EH (cell line): ENCODE measurements at places on chromosomes 16 and 17.

GRCh38 chr17:27540318-27541101, 84.3 kb downstream of the KSR1 start:
- peak; percentile 99 for DNase-seq

- no peak for DNase-seq
Observed at GRCh38 chr17:47162013-47162622, 27.0 kb downstream of the CDC27 start.

GRCh38 chr17:72804949-72805707, 287.4 kb downstream of the SLC39A11 start:
- peak; percentile 27 for DNase-seq

GRCh38 chr17:76989519-76989918, 121.3 kb downstream of the MGAT5B start:
- no peak for DNase-seq

DNA sequence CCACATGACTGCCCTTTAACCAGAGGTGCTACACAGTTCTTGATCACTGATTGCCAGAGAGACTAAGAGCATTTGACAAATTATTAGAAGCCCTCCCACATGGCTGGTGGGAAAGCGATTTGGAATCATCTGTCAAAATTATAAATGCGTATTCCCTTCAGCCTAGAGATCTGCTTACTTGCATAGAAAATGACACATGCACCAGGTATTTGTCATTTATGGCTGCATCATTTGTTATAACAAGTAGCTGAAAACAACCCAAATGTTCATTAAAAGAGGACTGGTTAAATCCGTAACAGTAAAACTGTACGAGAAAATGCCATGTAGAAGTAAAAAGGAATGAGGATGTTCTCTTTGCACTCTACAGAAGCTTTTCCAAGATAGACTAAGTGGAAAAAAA, 21.4 kb downstream of the BCO1 start:
- no peak for DNase-seq

- peak; percentile 38 for DNase-seq
Observed at GRCh38 chr16:81526935-81527334, 82.3 kb downstream of the CMIP start.

DNA sequence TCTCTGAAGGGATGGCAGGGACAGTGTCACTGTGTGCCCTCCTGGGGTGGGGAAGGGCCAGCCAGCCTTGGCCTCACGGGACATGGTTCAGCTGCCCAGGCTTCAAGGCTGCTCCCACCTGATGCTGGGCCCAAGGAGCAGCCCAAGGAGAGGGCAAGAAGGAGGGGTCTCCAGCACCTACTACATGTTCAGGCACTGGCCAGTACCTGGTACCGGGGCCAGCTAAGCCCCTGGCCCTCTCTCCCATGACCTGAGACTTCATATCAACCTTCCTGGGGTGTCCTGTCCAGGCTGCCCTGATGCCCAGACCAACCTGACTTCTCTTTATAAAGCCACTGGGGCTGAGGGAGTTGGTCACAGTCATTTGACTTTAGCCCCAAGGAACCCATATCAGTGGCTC, 1.3 kb downstream of the USH1G start:
- DNase-seq, result no peak

- no peak for DNase-seq
Observed at GRCh38 chr17:77549726-77550366, 408.7 kb upstream of the TNRC6C start.

DNA sequence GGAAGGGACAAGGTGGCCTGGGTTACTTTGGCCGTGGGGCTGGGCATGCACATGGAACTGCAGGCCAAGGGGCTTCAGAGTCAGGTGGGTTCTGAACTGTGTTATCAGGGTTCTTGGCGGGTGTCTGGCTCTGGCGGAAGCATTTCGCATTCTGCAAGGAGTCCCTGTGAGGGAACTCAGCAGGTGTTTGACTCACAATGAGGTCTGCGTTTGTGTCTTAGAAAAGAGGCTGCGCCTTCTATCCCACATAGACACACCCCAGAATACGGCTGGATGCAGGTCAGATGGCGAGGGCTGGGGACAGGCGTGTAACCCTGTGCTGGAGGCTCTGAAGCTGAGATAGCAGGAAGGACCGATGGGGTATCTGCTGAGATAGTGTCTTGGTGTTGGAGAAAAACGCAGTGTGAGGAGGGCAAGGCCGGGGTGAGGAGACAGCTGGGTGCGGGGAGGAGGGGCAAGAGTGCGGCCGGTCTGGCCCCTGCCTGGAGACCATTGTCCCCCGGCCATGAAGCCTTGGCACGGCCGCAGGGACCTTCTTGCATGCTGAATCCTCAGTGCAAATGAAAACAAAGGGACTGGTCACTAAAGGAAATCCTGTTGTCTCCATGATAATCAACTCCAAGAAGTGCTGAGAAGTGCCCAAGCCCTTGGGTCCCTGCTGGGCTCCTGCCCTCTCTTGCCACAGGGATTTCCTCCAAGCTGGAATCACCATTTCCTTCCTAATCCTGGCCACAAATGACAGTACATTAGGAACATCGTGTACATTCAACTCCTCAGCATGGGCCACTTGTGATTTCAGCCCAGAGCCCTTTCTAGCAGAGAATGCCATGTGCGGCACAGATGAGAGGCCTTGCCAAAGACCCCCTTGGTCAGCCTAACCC, 22.8 kb upstream of the MTSS2 start:
- DNase-seq, result no peak

DNA sequence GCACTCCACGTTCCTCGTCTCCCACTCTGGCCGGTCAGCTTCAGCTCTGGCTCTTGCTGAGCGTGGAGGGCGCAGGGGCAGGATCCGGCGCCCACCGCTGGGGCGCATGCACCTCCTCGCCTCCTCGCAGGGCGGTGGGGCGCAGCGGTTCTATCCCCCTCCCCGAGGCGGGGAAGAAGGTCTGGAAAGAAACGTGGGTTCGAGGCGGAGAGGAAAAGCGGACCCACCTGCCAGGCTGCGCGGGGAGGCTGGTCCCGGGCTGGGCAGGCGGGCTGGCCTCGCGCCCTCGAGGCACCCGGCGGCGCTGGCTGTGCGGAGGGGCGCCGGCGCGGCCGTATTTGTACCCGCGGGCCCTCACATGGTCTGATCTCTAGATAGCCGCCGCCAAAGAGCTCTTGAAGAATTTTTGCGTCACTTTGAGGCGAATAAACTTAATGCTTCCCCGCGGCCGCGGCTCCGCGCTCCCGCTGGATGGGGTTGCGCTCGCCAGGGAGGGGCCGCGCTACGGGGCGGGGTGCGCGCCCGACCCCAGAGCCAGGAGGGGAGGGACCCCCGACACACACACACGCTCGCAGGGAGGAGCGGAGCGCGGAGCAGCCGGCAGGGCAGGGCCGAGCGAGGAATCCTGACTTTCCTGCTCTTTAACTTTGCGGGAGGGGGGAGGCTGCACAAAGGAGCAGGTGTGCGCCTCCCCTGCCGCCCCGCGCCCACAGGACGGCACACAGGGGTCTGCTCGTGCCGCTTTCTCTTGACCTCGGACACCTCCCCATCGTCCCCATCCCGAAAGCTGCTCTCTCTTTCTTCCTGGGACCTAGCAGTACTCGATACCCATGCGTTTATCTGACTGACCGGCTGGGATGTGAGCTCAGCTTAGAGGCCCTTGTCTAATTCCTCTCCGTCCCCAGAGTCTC, at the start of gene SLC6A4:
SLC6A4 (minus strand) TSS at position 312 of the 911 bp plus-strand sequence. CDS start 13,739 bp downstream, outside the sequence.
- peak; percentile 32 for DNase-seq

- DNase-seq, result no peak
Observed at GRCh38 chr17:43665084-43665936, 3.6 kb upstream of the MEOX1 start.

DNA sequence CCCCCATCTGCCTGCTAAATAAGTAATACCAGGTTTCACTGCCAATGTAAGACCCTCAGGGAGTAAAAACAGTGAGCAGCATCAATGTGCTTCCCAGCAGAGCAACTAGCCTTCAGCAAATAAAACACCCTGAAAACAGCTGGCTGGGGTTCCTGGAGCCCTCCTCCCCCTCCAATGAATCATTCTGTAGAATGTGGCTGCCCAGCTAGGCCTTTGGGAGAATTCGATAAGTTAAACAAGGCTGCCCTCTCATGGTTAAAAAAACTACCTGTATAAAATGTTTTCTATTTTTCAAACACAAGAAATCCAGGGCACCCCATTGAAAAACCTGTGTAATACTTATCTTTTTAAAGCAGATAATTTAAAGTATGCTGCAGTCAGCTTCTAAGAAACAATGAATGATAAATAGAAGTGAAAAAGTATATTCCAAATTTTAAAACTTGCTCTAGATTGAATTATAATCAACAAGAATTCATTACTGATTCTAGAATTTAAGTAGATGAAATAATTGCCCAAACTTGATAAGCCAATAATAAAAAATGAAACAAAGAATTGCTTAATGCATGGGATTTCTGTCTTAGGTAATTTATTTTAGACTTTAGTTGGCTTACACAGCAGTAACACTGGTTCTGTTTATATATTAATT, 9.4 kb upstream of the TOM1L1 start:
- DNase-seq, result peak; percentile 78

GRCh38 chr17:30824002-30824355, 513 bp downstream of the CRLF3 start:
- DNase-seq, result peak; percentile 21

- DNase-seq, result no peak
Observed at GRCh38 chr17:48622857-48623256, 3.3 kb downstream of the HOXB9 start.

- DNase-seq, result peak; percentile 92
Observed at GRCh38 chr17:58991718-58992331, 114.9 kb downstream of the TRIM37 start.

DNA sequence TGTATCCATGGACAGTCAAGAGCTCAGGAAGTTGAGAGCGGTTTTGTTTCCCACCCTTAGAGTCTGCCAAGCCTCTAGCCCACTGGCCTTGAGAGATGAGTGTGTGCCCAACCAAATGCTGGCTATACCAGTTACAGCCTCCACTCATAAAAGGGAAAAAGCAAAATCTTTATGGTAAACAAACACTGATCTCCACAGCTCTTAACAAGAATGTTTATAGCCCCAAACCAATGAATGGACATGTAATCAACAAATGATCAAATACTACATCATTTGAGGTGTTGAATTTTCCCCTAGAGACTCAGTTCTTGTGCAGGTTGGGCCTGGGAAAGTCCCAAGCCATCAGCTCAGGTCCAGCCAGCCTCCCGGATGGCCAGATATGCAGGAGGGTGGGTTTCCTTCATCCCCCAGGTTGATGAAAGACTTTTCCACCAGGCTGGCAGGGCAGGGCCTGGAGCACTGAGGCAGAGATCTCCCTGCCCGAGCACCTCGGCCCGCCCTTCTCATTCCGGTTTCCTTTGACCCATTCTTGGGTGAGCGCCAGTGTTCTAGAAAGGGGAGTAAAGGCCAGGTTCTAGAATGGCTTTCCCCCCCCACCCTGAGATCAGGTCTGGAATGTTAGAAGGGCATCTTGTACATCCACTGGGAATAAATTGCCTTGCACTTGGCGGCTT, 3.9 kb upstream of the EFTUD2 start:
- no peak for DNase-seq

DNA sequence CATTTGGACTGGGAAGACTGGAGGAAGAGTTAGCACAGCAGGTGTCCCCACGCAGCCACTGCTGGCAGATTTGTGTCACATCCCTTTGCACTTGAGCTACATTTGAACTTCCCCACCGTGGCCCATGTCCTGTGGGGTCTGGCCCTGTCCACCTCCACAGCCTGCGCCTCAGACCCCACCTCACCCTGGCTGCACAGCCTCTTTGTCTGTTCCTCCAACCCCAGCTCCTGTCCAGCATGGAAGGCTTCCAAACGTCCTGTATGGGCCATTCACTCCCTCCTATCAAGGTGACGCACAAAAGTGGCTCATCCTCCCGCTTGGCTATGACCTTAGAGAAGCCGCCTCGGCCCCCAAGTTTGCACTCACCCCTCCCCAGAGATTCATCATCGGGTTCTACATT, 200.6 kb downstream of the FOXL1 start:
- DNase-seq, result no peak

- peak; percentile 58 for DNase-seq
Observed at GRCh38 chr17:79393358-79394052, 217.3 kb downstream of the RBFOX3 start.

DNA sequence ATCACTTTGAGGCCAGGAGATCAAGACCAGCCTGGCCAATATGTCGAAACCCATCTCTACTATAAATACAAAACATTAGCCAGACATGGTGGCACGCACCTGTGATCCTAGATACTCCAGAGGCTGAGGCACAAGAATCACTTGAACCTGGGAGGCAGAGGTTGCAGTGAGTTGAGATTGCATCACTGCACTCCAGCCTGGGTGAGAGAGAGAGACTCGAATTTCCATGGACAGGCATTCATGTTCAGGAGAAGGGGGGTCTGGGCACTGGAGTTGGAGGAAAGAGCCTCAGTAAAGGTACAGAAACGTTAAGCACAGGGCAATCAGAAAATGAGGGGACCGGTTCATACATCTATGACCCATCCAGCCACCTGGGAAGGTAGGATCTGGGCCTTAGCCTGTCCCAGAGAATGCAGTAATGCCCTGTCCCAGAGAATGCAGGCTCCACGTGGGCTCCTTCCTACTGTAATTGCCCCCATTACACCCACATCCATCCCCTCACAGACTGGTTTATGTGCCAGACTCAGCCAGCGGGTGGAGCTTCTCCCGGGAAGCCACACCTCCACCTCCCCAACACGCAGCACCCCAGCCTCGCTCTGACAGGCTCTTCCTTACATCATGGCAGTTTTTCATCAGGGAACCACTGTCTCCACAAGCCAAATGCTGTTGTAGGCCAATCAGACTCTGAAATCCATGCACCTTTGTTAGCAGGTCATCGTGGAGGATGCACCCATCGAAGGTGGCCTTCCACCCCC, 21.6 kb upstream of the ARL4D start:
- DNase-seq, result no peak

DNA sequence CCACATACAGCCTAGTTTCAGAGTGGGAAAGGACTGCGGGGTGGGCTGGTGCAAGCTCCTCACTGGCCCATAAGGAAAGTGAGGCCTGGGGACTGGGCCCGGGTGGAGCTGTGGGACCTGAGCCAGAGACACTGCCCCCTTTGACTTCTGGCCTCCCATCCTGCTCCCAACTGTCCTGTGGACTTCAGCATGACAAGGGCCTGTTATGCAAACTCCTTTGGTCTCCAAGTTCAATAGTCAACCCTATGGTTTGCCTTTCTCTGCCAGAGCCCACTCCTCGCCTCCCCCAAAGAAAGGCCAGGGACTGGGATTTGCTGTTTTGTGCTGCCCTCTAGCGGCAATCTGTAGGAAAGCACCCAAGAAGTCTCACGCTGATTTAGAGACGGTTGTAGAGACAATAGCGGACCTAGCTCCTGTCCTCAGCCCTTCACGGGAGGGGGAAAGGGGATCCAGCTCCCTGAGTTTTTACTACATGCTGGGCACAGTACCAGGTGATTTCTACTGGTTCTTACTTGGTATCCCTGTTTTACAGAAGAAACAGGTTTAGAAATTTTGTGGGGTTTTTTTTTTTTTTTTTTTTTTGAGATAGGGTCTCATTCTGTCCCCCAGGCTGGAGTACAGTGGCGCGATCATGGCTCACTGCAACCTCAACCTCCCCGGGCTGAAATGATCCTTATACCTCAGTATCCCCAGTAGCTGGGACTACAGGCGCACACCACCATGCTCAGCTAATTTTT, 1.2 kb upstream of the TLCD3B start:
- DNase-seq, result peak; percentile 69

GRCh38 chr17:47935961-47936360, 5.4 kb upstream of the PNPO start:
- DNase-seq, result peak; percentile 86
